ENCODE measurements at places on chromosomes 1 and 21.

GRCh38 chr1:33001282-33001681, 35.4 kb downstream of the AK2 start:
- DNase-seq: no peak

DNA sequence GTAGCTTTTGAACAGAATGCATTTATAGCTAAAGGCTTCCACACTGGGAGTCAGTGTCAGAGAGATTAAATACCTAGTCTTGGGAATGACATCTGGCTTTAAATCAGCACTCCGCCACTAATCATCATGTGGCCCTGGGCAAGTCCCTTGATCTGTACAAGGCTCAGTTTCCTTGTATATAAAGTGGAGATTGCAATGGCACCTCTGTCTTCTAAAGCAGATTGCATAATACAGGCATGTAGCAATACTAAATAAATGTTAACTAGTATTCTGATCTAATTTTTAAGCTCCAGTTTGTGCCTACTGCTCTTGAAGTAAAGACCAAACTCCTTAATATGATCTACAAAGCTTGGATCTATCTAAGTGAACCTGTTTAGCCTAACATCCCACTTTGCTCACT, 249.4 kb downstream of the PLPP3 start:
- DNase-seq: no peak

DNA sequence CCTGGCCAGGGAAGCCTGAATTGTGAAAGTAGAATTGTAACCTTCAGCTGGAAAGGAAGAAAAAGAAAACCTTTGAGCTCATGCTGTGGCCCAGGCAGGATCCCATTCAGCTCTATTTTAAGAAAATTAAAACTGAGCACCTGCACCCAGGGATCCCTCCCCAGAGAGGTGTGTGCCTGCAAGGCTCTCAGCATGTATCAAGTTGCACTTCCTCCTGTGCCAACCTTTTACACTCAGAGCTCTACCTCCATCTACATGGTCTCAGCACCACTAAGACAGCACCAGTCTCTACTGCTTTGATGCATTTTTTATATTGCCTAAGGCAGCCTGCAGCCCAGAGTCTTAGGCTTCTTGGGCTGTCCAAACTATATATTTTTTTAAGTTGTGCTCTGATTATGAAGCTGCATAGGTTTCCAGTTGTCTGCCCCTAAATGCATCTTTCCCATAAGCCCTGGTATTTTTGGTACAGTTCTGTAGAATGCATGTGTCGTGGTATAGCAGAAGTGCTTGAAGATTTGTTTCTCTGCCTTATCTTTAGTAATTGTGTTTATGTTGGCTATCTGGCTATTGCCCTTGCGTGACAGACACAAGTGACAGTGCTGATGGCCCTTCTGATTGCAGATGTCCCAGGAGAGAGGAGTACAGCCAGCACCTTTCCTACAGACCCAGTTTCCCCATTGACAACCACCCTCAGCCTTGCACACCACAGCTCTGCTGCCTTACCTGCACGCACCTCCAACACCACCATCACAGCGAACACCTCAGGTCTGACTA, 63.1 kb downstream of the PTPRC start:
- DNase-seq: no peak

- no peak for DNase-seq
These were observed 211.0 kb downstream of the PTPRU start for GRCh38 chr1:29447368-29447767.

DNA sequence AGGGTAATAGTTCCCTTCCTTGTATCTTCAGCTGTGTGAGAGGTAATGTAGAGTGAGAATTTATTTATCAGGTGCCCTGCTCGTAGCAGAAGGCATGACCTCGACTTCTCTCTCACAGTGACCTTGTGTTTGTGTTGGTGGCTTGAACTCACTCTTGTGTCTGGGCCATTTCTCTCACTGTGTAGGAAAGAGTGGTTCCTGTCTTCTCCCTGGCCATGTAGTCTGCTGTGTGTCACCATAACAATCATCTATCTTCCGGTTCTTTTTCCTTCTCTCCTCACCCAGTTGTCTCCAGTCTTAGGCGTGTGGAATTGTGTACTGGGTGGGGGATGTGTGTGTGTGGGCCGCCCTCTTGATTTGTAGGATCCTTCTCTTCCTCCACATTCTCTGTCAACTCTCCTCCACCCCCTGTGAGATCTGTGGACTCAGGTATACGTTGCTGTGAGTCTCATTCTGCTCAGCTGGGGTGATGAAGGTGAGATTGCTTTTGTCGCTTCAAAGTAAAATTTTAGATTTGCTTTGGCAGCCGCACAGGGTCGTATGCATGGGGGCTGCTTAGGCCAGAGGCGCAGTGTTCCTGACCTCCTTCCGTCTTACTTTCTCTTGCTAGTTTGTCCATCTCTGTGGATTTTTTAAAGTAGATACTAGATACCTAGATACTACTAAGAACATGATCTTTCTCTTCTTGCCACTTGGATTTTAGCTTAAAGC, 31.6 kb downstream of the MAPKAPK2 start:
- no peak for DNase-seq

DNA sequence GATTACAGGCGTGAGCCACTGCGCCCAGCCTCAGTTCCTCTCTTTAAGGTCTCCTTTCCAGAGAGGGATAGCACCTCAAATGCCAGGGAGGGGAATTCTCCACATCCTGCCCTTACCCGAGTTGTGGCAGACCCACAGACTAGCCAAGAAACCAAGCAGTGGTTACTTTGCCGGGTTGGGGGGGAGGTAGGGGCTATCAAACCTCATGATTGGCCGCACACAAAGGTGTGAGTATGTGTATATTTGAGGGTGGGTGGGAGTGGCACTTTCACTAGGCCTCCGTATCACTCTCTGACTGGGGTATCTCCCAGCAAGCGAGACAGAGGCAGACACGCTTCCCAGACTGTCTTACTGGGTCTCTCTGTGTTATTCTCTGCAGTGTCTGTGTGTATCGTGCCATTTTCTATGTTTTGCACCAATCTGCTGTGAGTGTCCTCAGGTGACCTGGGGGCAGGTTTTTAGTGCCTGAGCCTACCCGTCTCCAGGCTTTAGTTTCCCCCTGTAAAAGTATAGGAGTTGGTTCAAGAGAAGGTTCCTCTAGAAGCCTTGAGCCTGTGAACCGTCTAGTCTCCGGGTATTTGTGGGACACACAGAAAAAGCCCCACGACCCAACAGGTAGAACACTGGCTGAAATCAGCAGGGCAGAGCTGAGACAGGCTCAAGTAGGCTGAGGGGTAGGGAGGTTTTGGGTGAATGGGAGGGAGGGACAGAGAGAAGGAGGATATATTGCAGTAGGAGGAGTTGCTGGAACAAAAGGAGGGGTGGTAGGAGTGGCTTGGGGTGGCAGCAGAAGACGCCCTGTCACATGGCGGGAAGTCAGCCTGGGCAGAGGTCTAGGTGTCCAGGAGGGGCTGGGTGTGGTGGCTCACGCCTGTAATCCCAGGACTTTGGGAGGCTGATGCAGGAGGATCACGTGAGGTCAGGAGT, 10.3 kb downstream of the LMNA start:
- DNase-seq: no peak

DNA sequence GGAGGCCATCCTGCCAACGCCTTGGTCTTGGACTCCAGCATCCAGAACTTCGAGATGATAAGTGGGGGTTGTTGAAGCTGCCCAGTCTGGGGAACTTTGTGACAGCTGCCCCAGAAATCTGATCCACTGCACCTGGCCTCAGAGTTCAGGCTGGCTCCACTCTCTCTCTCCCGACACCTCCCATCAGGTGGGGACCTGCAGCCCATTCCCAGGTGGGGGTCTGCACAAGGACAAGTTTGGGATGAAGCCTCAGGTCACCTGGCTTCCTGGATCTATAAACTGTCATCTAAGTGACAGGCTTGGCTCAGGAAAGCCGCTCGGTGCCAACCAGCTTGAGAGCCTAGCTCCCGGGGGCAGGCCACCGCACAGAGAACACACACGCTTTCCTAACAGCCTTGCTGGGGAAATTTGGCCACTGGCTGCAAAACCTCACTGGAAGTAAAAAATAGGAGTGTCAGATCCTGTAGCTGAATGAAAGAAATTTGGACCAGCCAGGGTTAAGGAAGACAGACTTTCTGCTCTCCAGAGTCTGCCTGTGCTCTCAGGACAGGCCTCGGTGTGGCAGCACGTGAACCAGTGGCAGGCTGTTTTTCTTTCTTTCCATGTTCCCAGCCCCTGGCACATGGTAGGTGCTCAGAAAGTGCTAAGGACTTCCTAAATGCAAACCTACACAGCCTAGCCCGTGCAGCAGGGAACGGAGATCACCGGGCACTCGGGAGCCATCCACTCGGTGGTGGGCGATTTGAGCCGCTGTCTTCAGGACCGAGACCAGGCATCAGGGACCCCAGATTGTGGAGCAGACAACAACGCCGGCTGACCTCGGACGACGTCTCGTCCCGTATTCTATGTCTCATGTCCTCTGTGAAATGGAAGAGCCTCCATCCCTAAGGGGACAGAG, 42.6 kb upstream of the LBR start:
- DNase-seq: no peak

DNA sequence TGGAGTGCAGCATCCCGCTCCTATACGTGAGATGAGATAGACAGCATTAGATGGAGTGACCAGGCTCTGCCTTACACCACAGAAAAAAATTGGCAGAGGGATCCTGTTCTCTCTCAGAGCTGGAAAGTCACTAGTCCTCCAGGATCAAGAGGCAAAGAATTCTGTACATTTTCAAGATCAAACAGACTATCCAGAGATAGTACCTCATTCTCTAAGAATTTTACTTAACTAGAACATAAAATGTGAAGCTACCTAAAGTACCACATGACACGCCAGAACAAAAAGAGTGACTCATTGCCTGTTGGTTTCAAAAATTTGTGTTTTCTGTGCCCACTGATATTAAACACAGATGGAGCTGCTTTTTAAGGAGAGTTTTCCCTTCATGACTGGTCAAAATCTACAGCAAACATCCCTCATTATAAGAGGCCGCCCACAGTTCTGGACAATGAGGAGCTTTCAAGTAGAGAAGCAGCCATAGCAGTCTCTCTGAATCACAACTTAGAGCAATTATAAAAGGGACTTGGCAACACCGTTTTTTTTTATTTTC, 32.3 kb downstream of the CD160 start:
- DNase-seq: peak; percentile 55

- no peak for DNase-seq
These were observed 54.6 kb upstream of the LBR start for GRCh38 chr1:225482421-225482950.

- no peak for DNase-seq
These were observed 1.6 kb upstream of the S1PR1 start for GRCh38 chr1:101235216-101235695.

GRCh38 chr1:31394584-31395193, 18.3 kb upstream of the SERINC2 start:
- DNase-seq: peak; percentile 60

GRCh38 chr21:37710546-37711285, 205.5 kb downstream of the KCNJ6 start:
- DNase-seq: no peak

DNA sequence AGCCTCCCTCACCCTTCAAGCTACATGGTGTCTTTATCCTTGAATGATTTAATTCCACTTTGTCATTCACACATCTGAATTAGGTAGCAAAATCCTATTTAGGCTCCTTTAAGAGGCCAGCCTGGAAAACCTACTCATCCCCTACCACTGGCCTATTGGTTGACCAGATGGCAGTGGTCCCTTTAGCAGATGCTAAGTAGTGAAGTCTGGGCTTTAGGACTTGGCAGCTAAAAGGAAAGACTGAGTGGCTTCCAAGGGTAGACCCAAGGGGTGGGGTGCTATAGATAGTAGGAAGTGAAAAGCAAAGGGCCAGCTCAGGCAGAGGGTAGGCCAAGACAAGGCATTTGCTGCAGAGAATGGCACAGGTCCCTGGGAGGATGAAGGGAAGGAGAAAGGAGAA, 46.6 kb downstream of the KCNJ6 start:
- no peak for DNase-seq

DNA sequence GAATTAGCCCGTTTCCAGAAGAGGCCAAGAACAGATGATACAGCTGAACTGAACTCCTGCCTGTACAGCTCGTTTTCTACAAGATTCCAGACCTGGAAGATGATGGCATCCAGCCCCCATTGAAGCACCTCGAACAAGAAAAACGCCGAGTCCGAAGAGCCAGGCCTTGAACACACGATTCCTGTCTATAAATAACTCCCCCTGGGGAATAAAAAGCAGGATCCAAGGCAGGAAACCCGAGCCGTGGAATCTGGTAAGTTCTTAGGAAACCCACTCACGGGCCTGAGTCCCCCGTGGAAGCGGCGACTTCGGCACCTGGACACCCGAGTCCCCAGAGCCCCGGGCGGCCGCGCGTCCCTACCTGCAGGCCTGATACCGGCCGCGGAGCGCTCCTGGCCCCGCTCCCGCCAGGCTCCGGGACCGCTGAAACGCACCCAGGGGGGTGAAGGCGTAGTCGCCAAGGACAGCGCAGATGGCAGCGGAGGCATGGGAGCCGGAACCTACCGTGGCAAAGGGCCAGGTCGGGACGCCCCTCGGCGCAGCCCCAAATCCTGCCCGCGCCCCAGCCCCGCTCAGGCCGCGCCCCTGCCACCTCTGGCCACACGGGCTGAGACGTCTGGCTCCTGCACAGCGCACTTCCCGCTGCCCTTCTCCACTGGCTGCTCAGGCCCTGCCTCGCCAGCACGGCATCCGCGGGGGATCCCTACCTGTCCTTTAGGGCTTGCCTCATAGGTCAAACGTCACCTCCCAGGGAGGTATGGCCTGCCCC, 14.0 kb upstream of the HLCS start:
- no peak for DNase-seq

GRCh38 chr1:44603718-44604117, 70.6 kb downstream of the TMEM53 start:
- DNase-seq: no peak

- no peak for DNase-seq
These were observed 43.3 kb upstream of the LRP8 start for GRCh38 chr1:53371121-53371666.

GRCh38 chr1:200707116-200707515, 31.6 kb upstream of the CAMSAP2 start:
- no peak for DNase-seq

DNA sequence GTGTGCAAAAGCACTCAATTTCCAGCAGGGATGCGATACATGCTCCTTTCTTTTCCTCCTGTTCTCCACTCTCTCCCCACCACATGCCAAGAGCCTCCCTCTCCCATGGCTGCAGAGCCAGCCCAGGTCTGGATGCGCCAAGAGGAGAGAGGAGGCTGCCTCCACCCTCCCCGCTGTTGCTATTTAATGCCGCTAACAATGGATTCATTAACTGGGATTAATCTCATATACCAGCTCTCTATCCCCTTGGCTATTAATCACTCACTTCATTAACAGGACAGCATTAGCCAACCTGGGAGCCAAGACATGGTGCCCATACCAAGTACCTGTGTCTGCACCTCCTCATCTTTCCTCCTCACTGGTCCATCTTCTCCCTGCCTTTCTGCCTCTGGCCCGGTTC, 49.1 kb upstream of the SCMH1 start:
- DNase-seq: no peak

- DNase-seq: no peak
These were observed 36.2 kb upstream of the TMEM125 start for GRCh38 chr1:43233631-43234030.

DNA sequence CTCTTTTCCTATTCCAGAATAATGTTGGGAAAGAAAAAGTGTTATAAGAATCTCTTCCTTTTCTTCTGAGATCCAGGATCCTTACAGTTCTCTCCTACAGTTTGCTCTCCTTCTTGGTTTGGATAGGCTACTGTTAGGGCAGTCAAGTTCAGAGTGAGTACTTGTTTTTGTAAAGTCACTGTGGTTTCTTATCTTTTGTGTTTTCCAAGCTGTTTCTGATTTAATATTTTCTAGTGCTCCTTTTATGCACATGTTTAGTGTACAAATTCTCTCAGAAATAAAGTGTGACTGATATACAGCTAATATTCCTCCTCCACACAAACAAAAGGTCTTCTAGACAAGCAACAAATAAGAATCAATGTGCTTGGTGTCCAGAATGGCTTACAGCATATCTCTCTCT, 107.7 kb downstream of the BACH1 start:
- DNase-seq: no peak
